ENCODE measurements at places on chromosomes 6 and 20. TPM values are rescaled to one million over a fixed set of nuclear protein-coding genes. Genes with fewer than 3 reads are reported as not detected.

The FNDC1 gene
- 0.47 TPM for total RNA-seq

The SCRT2 gene
- total RNA-seq = not detected

The TNXB gene
- 2.1 TPM for total RNA-seq

GRCh38 chr6:43743682-43744381 lies 26.2 kb upstream of the VEGFA start:
- no peak for DNase-seq
- peaks cover 2% of the 10 kb centered on the region for H3K4me1 ChIP-seq
- no peak overlapping the region for H3K27ac ChIP-seq

DNA sequence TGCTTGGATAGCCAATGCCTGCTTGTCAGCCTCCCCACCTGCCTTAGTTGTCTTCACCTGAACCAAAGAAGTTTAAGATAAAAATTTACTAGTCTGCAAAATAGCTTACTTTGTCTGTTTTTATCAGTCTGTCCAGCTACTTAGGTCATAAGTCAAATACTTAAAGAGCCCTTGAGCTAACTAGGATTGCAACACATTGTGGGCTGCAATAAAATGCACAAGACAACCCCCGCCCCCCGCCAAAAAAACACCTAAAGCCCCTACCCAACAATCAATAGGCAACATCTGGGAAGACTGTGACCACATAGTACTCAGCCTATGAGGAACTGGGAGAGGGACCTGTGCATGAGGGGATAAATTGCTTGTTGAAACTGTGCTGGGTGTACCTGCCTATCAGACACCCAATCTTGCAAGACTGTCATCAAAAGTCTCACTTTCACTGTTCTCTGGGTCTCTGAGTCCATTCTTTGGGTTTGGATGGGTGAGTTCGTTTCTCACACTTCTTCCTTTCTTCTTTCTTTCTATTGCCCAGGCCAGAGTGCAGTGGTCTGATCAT lies 27.3 kb upstream of the ABCC10 start:
- H3K27ac ChIP-seq = no peak overlapping the region
- DNase-seq = no peak
- H3K4me1 ChIP-seq = no peaks in the 10 kb centered on the region
- H3K27me3 ChIP-seq = peaks cover 16% of the 10 kb centered on the region
- no peak overlapping the region for H3K4me3 ChIP-seq

DNA sequence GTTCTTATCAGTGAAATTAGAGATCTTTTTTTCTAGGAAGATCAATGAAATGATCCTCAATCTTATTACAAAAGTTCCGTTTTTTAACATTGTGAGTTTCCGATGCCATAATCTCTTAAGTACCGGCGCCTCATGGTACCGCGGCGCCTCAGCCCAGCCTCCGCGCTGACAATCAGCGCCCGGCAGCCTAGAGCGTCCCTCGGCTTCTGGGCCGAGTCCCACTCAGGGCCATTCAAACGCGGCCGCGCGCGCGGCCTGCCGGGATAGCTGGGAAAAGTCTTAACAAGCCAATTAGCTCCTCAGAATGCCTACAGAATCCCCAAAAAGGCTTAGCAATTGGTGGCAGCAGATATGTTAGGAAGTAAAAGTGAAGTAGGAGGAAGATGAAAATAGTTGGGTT lies 204.8 kb downstream of the ADGB start:
- H3K4me3 ChIP-seq = no peak overlapping the region
- H3K27me3 ChIP-seq = no peaks in the 10 kb centered on the region

DNA sequence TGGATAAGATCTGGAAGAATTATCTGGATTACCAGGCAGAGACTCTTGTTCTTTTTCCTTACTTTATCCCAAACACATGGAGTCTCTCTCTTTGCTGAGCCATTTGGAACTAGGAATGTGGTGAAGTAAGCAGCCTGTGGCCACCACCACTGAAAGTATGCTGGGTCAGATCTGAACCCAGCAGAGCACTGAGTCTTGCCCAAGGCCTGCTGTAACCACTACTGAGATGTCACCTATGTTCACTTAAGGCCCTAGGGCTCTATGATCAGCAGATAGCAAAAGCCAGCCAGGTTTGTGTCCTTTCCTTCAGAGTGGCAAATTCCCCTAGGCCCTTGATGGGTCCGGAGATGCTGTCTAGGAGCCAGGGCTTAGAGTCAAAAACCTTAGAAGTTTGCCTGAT lies 103.3 kb upstream of the PLN start:
- no peak overlapping the region for H3K4me3 ChIP-seq
- no peaks in the 10 kb centered on the region for H3K27me3 ChIP-seq
- no peaks in the 10 kb centered on the region for H3K4me1 ChIP-seq
- no peaks in the 10 kb centered on the region for H3K36me3 ChIP-seq

The LTB gene
- 337 TPM for total RNA-seq

The CYP24A1 gene
- 0.38 TPM for total RNA-seq

- H3K27ac ChIP-seq = peak overlapping the region; percentile 88
- no peak for DNase-seq
- H3K27me3 ChIP-seq = no peaks in the 10 kb centered on the region
- H3K36me3 ChIP-seq = peaks cover 10% of the 10 kb centered on the region
Measured at GRCh38 chr20:63641146-63641791, 12.0 kb downstream of the STMN3 start.

GRCh38 chr20:38692436-38693411 lies 31.6 kb upstream of the SLC32A1 start:
- H3K4me3 ChIP-seq = no peak overlapping the region
- H3K27ac ChIP-seq = no peak overlapping the region
- no peaks in the 10 kb centered on the region for H3K4me1 ChIP-seq
- H3K27me3 ChIP-seq = no peaks in the 10 kb centered on the region
- DNase-seq = peak; percentile 41
- no peaks in the 10 kb centered on the region for H3K36me3 ChIP-seq

GRCh38 chr6:150177259-150177951 lies 34.6 kb downstream of the PPP1R14C start:
- no peak overlapping the region for H3K4me3 ChIP-seq
- H3K36me3 ChIP-seq = no peaks in the 10 kb centered on the region
- H3K27me3 ChIP-seq = no peaks in the 10 kb centered on the region
- no peak for DNase-seq
- no peaks in the 10 kb centered on the region for H3K4me1 ChIP-seq

- H3K27ac ChIP-seq = peak overlapping the region; percentile 85
- peaks cover 19% of the 10 kb centered on the region for H3K4me1 ChIP-seq
Measured at GRCh38 chr6:6942831-6943230, 164.9 kb upstream of the RREB1 start.

Measured in thymus (tissue), 14 donors.